Activated CD8-positive, alpha-beta memory T cell treated with anti-CD3 and anti-CD28 coated beads for 48 hours (primary cell): ENCODE measurements at places on chromosomes 5 and 9.

DNA sequence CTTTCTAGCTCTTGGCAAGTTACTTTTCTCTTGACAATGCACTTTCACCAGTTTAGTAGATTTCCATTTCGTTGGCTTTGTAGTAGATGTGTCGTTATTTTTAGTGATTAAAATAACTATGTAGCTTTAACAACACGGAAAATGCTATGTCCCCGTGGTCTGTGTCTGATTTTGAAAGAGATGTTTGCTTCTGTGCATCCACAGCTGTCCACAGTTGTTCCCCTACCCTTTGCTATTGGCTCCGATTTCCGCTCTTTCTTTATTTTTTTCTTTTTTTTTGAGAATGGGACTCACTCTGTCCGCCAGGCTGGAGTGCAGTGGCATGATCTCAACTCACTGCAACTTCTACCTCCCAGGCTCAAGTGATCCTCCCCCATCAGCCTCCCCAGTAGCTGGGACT lies 533.9 kb downstream of the IRX1 start:
- DNase-seq = no peak

DNA sequence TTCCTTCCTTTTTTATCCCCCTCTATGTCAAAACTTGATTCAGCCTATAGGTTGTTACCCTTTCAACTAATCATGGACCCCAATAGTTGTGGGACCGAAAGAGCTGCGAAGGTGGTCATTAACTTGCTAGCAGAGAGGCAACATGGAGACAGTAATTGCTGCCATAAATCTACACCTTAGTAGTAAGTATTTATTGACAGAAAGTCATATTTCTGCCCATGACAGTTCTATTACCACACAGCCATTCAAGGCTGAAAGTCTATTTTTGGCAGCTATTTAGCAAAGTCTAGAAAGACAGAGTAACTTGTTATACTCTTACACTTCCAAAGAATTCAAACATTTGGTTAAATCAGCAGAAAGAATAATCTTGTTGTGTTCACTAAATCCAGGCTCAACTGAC lies 236.2 kb downstream of the PRELID2 start:
- DNase-seq = no peak

- no peak for DNase-seq
Measured at GRCh38 chr9:85536076-85536475, 205.7 kb downstream of the AGTPBP1 start.

DNA sequence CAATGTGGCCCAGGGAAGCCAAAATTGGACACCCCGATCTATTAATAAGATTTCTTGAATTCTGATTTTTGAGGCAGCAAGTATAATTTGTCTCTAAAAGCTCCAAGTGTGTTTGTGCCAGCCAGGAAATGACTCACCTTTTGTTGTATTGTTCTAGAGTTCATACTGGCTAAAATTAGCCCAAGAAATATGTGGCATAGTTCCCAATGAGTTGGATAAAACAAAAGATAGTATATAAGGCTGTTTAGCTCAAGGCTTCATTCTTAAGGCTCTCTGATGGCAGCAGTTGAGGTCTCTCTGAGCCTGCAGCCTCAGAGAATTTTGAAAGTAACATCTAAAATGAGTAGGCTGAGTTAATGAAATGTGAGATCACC lies 21.6 kb downstream of the HMGXB3 start:
- DNase-seq = no peak

DNA sequence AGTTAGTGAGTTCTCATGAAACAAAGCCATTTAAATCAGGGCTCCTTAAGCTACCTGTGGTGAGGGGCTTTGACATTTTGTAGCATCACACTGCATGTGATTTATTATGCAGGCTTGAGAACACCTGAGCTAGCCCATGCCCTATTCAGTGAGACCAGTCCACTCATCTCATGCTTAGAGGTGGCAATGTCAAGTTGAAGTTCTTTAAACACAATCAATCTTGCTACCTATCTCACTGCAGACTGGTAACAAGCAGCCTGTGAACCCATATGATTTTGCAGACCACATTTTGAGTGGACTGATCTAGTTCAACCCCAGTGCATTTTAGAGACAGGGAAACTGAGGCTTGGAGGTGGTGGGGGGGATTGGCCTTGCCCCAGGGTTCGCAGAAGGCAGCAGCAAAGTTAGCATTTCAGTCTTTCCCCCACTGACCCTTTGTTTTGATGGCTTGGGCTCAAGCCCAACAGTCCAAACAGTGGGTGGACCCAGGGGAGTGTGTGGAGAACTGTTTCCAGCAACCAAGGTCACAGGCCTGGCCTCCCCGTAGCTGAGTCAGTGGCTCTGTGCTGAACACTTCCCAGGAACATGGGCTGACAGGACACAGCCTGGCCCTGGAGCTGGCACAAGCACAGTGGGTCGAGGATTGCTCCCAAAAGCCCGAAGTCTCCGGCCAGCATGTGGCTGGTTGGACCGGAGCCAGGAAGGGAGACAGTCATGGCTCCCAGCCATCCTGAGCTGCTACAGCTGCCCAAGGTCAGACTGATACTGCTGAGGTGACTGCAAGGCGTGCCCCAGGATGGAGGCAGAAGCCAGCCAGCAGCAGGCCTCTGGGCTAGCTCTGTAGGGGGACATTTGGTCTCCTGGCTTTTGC lies 95.3 kb downstream of the RGS3 start:
- DNase-seq = no peak

DNA sequence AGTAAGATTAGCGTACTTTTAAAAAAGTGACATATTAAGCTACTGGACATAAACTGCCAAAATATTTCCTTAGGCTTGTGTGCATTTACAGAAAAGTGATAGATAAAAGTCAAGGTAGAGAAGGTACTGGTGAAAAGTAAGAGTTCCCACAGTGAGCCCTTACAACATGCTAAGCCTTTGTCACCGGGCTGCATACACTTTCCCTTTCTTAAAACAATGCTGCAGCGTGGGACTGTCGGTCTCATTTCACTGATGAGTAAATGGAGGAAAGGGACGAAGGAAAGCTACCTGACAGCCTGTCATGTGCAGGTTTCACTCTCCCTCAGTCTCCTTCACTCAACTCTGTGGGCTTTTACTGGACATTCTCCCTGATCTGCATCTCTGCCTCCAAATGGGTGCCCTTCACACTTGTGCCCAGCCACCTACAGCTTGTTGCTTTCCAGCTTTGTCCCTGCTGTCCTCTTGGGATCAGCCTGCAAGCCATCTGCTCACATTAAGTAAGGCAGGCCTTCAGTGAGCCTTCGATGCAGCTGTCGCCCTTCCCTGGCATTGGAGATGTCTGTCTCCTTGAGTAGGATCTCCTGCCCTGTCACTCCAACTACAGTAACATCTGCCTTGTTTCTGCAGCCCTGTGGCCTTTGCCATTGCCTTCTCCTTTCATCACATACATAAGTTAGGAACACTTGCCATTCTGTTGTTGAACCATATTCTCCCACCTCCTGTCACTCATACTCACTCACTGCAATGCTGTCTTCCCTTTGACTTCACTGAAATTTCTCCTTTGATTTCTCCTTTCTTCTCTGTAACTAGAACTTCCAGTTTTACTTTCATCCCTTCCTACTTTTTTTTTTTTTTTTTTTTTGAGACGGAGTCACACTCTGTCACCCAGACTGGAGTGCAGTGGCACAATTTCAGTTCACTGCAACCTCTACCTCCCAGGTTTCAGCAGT lies 9.3 kb upstream of the ROPN1L start:
- no peak for DNase-seq

GRCh38 chr5:88702332-88702731 lies 180.7 kb downstream of the MEF2C start:
- DNase-seq = no peak

DNA sequence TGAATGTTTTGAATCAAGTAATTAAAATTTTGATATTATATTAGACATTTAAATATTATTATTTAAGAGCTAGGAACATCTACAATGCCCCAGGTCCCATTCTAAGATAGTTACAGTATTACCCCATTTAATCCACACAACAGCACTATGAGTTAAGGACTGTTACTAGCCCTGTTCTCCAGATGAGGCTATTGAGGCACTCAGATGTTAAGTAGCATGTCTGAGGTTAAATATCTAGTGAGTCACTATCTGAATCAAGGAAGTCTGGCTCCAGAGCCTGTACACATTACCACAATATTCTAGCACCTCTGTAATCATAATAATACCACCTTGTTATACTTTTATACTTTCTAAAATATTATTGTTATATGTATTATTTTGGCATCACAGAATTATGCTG lies 304.6 kb downstream of the PDE4D start:
- no peak for DNase-seq

- no peak for DNase-seq
Measured at GRCh38 chr5:145210020-145210419, 625.1 kb downstream of the PRELID2 start.

DNA sequence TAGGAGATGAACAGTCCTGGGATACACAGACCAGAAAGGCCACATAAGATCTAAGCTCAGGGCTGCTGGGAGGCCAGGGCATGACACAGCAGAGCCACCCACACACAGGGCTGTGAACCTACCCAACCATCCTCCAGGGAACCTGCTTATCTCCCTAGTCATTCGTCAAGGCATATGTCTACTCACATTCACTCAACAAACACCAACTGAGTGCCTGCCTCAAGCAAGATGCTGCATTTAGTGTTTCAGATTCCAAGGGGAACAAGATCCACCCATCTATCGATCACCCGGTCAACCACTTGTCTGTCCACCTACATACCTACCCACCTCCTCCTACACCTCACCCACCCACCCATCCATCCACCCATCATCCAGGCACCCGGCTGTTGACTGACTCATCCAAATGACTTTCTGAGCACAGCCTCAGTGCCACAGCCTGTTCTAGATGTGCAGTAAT lies 1.9 kb downstream of the DPM2 start:
- no peak for DNase-seq

- DNase-seq = no peak
Measured at GRCh38 chr9:106916466-106917235, 53.7 kb downstream of the ZNF462 start.

DNA sequence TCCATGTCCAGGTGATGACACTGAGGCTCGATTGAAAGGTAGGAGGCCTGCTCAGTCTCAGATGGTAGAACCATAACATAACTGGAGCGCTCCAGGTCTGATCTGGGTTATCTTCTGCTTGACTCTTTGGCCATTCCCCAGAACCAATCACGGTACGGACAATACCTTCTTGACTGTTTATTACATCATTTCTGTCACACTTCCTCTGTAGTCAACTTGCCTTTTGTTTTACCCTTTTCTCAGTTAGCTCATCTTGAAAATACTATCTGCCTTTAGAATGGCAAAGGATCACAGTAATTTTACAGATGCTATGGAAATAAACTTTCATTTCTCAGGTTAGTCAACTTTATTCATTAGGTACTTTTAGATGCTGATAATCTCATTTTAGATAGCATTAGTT lies 22.4 kb downstream of the GLRA1 start:
- DNase-seq = no peak

DNA sequence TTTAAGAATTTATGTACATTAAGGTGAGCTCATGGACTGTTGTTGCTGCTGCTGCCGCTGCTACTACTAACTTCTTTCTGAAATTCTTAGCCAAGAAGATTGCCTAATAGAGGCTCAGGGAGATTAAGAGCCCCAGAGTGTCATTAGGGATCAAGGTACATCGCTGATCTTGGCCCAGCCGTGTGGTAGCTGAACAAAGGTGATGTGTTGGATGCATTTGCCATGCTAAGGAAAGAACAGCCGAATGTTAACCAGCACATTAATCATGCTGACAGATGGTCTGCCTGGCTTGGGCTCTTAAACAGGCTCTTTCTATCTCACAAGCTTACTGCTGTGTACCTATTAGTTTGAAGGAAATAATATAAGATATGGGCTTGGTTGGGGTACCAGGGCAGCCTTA lies 137.1 kb downstream of the KCTD16 start:
- no peak for DNase-seq

GRCh38 chr9:92482329-92482728 lies at the start of gene ASPN:
ASPN (minus strand) TSS chr9:92482506.
- no peak for DNase-seq

DNA sequence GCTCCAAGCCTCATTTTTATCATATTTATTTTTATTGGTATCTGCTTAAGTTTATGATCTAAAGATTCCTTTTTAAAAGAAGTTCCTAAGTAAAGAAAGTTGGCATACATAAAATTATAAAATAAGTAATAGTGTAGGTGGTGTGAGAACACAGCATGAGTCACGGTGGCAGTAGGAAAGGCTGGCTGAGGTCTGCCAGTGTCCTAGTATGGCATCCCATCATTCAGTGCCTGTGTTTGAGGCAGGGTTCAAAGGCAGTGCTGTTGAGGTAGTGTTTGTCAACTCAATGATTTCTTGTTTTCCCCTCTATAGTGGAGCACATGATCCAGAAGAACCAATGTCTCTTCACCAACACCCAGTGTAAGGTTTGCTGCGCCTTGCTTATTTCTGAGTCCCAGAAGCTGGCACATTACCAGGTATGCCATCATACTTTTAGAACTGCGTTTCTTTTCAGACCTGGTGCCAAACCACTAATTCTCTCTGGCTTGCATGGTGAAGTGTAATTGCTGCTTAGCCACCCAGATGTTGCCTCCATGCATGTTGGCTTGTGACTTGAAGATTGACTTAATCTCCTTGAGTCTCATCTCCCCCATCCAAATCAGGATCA lies 18.4 kb downstream of the ZNF346 start:
- no peak for DNase-seq
